ENCODE measurements at places on chromosomes 5 and 9. TPM values are rescaled to one million over a fixed set of nuclear protein-coding genes. Genes with fewer than 3 reads are reported as not detected.

- no peak for DNase-seq
These were observed 51.9 kb downstream of the ELL2 start for GRCh38 chr5:95909738-95910137.

GRCh38 chr5:370959-371810 lies 49.7 kb downstream of the AHRR start:
- no peak for DNase-seq

DNA sequence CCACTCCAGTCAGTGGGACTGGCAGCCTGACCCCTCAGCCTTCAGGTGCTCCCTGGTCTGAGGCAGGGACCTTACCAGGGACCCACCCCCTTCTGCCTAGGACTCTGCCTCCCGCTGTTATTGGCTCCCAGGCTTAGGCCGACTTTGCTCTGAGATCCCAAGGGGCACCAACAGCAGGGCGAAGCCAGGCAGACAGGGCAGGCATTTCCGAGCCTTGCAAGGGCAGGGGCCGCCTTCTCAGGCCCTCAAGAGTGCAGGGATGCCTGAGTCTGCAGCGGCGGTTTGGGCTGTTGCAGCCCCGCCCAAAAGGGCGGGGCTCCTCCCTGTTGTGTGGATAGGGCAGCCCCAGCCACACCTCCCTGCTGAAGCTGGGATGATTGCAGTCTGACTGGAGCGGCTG lies 644.6 kb downstream of the PRR16 start:
- DNase-seq: no peak

GRCh38 chr9:3186751-3187150 lies 339.1 kb downstream of the RFX3 start:
- DNase-seq: no peak

GRCh38 chr5:756865-757345 lies 27.6 kb downstream of the ZDHHC11B start:
- DNase-seq: no peak

Gene C9
- total RNA-seq: not detected

Gene HMMR
- 0.54 TPM for total RNA-seq

Gene KIF2A
- total RNA-seq: 41.7 TPM

Gene RNF180
- under 0.01 TPM for total RNA-seq
